ENCODE measurements at places on chromosomes 5 and 9.

DNA sequence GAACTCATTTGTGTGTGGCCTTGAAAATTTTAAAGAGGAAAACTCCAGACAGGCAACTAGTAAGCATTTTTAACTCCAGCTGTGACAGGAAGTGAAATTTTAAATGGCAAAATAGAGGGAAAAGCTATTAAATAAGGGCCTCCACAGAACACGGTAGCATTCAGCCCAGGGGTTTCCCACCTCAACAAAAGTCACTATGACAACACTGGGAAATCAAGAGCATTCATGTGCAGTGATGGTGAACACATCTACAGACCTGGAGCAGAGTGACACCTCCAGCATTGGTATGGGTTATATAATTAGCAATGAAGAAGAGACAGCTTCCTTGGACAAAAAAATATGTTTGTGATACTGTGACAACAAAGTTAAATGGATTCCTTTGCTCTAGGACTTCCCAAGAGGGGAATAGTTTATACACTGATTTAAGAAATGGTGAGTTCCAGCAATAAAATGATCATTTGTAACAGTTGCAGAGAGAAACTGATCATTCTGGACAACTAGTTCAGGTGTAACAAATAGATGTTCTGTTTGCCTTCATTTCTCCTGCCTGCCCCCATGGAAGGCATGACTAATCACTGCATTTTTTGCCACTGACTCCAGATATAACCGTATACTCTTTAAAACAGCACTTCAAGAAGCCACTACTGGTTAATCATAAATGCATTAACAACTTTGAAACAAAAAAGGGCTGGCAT lies 93.3 kb upstream of the SLC44A1 start:
- DNase-seq, result peak; percentile 50

DNA sequence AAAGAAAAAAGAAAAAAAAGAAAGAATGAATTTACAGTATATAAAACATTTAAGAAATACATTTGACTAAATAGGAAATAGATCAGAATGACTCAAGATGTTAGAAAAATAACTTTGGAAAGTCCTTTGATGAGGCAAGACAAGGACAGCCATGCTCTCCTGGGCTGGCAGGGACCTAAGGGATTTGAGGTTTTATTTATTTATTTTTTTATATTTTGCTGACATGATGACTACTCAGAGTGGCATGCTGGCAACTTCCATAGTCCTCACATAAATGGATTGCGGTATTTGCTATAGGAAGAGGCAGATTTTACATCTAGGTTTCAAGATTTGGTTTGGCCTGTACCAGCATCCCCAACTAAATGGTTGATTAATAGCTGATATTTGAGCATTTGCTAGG lies 17.7 kb downstream of the SLC28A3 start:
- peak; percentile 63 for DNase-seq

GRCh38 chr5:74587890-74588289 lies 52.6 kb downstream of the ENC1 start:
- no peak for DNase-seq

GRCh38 chr5:172999974-173000373 lies 16.4 kb downstream of the ATP6V0E1 start:
- no peak for DNase-seq

DNA sequence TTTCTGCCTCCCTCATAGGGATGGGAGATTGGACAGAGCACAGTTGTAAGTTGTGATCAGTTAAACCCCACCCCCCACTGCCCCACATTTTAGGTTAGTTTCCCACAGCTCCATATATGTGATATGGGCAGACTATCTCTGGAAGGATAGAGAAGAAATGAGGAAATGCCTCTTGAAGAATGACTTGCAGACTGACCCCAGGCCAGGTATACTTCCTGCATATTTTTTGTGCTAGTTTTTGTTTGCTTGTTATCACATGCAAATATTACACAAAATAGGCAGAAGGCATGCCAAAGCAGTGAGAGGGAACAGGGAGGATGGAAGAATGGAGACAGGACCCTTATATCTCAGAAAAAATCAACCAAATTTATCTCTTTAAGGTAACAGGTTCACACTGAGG lies 10.1 kb upstream of the GLRX start:
- no peak for DNase-seq
